ENCODE measurements at places on chromosomes 13 and 19. TPM values are rescaled to one million over a fixed set of nuclear protein-coding genes. Genes with fewer than 3 reads are reported as not detected.

DNA sequence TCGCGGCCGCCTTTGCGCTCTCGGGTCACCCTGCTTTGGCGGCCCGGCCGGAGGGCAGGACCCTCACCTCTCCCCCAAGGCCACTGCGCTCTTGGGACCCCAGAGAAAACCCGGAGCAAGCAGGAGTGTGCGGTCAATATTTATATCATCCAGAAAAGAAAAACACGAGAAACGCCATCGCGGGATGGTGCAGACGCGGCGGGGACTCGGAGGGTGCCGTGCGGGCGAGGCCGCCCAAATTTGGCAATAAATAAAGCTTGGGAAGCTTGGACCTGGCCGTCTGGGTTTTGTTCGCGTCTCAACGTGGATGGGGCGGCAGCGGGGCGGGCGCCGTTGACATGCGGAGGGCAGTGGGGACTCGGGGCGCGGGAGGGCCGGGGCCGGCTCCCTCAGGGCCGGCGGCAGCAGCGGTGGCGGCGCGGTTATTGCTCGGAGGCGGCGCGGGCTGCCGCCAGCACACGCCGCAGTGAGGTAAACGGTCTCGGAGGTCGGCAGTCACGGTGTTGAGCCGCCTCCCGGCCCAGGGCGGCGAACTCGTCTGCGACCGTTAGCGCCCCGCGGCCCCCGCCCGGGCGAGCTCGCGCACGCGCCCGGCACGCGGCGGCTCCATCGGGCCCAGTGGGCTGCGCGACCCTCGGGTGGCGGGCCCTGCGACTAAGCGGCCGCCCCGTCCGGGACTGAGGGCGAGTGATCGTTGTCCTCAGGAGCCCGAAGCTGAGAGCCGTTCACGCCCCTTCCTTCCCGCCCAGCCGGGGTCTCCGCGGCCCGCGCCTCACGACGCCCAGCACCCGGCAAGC is 9.4 kb downstream of the CBARP start:
- DNase-seq = no peak

GRCh38 chr19:17747205-17748098 is 3.8 kb upstream of the FCHO1 start:
- peak; percentile 93 for DNase-seq

DNA sequence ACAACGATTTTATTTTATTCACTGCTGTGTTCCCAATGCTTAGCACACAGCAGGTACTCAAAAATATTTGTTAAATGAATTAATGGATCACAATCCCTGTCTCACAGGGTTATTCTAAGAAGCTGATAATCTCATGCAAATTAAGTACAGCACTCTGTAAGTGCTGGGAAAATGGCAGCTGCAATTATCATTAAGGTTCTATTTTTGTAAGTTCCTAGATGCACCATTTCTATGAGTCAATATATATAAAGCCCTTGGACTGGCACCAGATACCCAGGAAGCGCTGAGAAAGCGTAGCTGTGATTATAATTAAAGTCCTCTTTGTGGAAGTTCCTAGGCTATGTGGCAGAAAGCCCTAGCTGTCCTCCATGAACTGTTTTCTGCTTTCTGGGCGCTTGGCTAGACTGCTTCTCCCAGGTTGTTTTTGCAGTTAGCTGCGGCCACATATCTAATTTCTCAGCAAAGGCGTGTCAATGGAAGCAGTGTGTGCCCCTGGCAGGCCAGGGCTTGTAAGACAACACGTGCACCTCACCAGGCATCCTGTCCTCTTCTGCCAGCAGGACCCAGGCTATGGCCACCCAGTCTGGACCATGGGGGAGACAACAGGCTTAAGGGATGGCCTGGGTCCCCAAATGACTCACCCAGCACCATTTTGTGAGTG is 5.2 kb upstream of the SRRM5 start:
- no peak for DNase-seq

GRCh38 chr13:47794963-47795362 is 206.1 kb downstream of the SUCLA2 start:
- DNase-seq = no peak

DNA sequence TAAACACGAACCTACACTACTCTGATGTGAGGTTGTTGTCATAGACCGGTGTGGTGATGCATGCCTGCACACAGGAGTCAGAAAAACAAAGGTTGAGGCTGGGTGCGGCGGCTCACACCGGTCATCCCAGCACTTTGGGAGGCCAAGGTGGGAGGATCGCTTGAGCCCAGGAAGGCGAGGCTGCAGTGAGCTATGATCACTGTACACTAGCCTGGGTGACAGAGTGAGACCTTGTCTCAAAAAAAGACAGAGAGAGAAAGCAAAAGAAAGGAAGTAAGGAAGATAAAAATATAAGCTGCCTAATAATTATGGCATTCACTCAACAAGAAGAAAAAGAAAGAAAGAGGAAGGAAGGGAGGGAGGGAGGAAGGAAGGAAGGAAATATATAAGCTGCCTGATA is 9.3 kb downstream of the GP6 start:
- no peak for DNase-seq

DNA sequence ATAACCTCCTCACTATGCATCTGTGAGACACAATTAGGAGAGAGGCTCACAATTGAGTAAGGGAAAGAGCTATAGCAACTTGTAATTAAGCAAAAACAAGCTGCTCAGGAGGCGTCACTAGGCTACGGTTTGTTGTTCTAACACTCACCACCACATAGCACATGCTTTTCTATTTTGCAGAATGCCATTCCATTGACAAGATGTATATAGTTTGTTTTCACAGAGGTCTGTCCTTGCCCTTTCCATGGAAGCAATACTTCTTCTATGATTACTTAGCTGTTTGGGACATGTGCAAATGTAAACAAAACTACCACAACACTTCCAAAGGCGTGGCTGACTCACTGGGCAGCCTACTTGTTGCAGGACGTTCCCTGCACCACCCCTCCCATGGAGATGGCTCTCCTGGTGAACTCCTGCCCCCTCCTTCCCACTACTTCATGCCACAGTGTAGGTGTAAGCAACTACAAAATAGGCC is 33.9 kb upstream of the FAM216B start:
- DNase-seq = peak; percentile 80

GRCh38 chr19:42554046-42554575 is 25.8 kb upstream of the CEACAM1 start:
- DNase-seq = no peak

GRCh38 chr13:111047326-111047725 is 67.8 kb upstream of the ARHGEF7 start:
- DNase-seq = no peak

Gene SPTBN4
- 0.84 TPM for total RNA-seq

Measured in RPMI7951 (cell line).